Dermis microvascular lymphatic vessel endothelial cell (primary cell): ENCODE measurements at places on chromosomes 11 and 22. TPM values are rescaled to one million over a fixed set of nuclear protein-coding genes. Genes with fewer than 3 reads are reported as not detected.

The SSTR3 gene
- total RNA-seq = not detected in 2 replicates

The POTEH gene
- not detected in 2 replicates for total RNA-seq

The SMTNL1 gene
- not detected in 2 replicates for total RNA-seq

The KCNE3 gene
- 0.51 and 1.0 TPM in 2 replicates for total RNA-seq
